CD8-positive, alpha-beta T cell (primary cell): ENCODE measurements at places on chromosomes 3 and 15. TPM values are rescaled to one million over a fixed set of nuclear protein-coding genes. Genes with fewer than 3 reads are reported as not detected.

The HIGD1A gene
- 10.9 TPM for total RNA-seq

DNA sequence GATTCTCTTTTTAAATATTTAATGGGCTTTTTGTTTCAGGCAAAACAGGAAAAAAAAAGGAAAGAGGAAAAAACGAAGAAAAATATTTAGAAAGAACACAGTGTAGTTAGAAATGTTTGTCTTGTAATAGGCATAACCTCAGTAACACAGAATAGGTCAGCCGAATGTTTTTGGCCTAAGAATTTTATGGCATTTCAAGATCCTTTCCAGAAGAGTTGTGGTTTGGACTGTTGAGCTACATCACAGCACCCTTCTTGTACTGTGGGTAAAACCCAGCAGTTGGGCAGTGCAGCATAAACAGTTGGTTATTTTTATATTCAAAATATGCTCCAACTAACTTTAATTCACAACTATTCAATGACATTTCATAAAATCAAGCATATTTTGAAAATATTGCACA lies 474.4 kb upstream of the AGTR1 start:
- DNase-seq, result no peak

- DNase-seq, result no peak
Measured at GRCh38 chr15:86155551-86155950, 75.9 kb downstream of the AGBL1 start.

DNA sequence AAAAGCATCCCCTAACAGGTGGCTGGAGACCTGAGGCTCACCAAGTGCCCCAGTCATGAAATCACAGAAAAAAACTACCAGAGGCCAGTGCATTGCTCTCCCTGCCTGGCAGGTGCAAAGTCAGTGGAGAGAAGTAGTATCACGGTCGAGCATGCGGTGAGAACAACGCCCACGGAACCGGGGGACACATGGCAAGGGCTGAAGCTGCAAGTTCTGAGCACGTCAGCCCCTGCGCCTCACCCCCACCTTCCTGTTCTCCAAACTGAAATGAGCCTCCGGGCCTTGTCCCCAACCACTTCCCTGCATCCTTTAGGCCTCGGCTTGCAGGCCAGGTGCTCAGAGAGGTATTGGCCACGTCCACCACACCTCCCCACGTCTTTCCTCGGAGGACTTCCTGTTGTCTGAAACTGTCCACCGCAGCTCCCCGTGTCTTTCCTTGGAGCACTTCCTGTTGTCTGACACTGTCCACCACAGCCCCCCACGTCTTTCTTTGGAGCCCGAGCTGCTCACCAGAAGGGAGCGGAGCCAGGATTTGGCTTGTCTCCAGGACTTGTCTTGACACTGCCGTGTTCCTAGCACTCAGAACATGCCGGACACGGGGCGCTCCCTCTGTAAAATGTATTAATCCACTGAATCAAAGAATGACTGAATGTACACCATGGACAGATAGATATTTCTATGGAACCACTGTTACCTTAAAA lies 43.9 kb downstream of the NSMCE3 start:
- no peak for DNase-seq

DNA sequence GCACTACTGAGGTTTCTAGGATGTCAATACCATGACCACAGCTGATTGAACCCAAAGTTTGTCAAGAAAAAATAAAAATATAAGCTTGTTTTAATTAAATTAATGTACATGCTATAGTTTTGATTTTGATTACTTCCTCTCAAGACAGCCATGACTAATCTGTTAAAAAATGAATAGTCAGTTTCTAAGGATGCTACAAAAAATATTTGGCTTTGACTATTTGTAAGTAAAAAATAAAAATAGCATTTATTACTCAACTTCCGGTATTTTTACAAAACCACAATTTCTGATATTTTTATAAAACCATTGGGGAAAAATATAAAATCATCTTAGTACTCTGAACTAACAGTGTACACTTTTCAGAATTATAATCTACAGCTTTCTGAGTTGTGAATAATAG lies 12.1 kb upstream of the TEX9 start:
- no peak for DNase-seq

DNA sequence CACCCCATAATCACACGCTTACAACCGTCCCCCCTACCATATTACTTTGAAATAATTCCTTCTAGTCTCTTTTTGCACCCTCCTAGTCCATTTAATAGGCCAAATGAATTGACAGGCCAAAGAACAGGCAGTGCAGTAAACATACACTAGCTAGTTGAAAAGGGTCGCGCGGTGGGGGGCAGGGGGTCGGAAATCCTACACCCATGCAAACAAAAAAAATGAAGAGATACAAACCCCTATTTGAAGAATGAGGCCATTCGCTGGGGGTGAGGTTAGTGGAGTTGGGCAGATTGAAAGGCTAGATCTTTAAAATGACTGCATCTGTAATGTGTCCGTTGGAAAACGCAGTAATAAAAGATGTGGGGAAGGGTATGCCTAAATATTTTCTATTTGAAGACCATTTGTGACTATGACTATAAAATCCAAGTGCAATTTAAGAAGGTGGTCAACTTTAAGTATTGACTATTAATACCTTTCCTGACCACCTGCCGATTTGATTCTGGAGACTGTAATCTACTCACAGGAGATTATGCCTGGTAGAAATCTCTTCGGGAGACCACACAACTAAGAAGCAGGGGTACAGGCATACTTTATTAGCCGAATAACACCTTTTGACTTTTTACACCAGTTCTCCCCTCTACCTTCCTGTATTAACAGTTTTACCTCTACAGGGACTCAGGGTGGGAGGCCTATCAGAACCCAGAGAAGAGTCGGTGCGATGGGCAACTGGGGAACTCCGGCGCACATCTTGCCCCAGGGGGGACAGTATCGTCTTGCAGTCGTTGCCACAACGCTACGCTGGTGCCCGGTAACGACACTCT lies 762 bp upstream of the ARL6 start:
- no peak for DNase-seq

GRCh38 chr3:170572665-170573253 lies 13.1 kb downstream of the SLC7A14 start:
- no peak for DNase-seq

DNA sequence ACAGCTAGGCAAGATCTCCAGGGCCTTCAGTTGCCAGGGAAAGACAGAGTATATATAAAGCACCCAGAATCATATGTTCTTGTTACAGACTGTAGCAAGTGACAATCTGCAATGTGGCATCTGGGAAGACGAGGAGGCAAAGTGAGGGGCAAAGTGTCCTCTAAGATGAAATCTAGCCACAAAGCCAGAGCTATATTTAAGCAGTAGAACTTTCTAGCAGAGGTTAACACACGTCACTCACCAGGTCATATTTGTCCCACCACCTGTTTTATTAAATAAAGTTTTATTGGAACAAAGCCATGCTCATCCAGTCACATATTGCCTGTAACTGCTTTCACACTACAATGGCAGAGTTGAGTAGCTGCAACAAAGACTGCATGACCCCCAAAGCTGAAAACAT lies 51.5 kb downstream of the PDZRN3 start:
- DNase-seq, result no peak

DNA sequence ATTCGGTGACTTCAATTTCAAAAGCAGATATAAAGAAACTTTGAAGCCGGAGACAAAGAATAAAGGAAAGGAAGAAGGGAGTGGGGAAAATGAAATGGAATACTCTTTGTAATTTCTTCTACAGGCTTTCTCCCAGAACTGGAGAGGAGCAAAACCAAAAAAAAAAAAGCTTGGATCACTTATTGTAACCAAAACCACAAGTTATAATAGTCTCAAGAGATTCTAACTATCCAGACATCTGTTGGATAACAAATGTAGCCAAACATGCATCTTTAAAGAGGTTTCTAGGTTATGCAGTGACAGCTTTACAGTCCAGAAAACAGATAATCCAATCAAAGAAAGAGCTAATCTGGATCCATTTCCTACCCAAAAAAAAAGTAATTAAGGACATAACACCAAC lies 36.2 kb downstream of the VGLL3 start:
- DNase-seq, result no peak
